Chondrocyte (in vitro differentiated cells): ENCODE measurements at places on chromosomes 7 and 10. TPM values are rescaled to one million over a fixed set of nuclear protein-coding genes. Genes with fewer than 3 reads are reported as not detected.

Gene WDFY4
- not detected in 3 replicates for total RNA-seq

GRCh38 chr7:94368371-94368791 lies 26.3 kb upstream of the COL1A2 start:
- no peaks in the 10 kb centered on the region for H3K27me3 ChIP-seq
- peak overlapping the region; percentile 94 for H3K27ac ChIP-seq
- peaks cover 84% of the 10 kb centered on the region for H3K4me1 ChIP-seq

- peak overlapping the region; percentile 73 for H3K27ac ChIP-seq
- H3K4me1 ChIP-seq = peaks cover 16% of the 10 kb centered on the region
- H3K4me3 ChIP-seq = peak overlapping the region; percentile 82
These were observed 456 bp upstream of the ACHE start for GRCh38 chr7:100895956-100896731.

DNA sequence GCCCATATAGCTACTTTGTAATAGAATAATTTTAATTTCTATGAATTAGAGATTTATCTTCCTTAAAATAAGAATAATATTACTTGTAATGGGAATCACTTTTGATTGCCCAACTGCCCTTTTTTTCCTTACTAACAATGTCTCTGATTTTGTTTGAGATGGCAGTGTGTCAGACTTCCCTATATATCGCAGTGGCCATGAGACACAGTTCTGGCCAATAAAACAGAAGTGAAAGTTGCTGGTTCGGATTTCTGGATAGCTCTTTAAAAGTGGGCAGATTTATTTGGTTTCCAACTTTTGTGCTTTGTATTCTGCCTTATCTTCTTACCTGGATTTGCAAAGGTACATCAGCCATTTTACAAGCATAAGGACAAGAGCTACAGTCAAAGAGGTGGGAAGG lies 170.2 kb downstream of the PPP1R17 start:
- peaks cover 8% of the 10 kb centered on the region for H3K36me3 ChIP-seq
- no peak overlapping the region for H3K27ac ChIP-seq
- peaks cover 4% of the 10 kb centered on the region for H3K4me1 ChIP-seq

DNA sequence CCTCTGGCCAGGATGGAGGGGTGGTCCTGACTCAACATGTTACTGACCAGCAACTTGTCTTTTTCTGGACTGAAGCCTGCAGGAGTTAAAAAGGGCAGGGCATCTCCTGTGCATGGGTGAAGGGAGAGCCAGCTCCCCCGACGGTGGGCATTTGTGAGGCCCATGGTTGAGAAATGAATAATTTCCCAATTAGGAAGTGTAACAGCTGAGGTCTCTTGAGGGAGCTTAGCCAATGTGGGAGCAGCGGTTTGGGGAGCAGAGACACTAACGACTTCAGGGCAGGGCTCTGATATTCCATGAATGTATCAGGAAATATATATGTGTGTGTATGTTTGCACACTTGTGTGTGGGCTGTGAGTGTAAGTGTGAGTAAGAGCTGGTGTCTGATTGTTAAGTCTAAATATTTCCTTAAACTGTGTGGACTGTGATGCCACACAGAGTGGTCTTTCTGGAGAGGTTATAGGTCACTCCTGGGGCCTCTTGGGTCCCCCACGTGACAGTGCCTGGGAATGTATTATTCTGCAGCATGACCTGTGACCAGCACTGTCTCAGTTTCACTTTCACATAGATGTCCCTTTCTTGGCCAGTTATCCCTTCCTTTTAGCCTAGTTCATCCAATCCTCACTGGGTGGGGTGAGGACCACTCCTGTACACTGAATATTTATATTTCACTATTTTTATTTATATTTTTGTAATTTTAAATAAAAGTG lies 6.0 kb downstream of the PLAU start:
- H3K27ac ChIP-seq = peak overlapping the region; percentile 46
- H3K4me3 ChIP-seq = no peak overlapping the region
- peaks cover 66% of the 10 kb centered on the region for H3K4me1 ChIP-seq
- no peaks in the 10 kb centered on the region for H3K27me3 ChIP-seq
- peaks cover 35% of the 10 kb centered on the region for H3K36me3 ChIP-seq
- no peak for DNase-seq

GRCh38 chr7:143914938-143915652 lies 13.1 kb upstream of the TCAF1 start:
- DNase-seq = no peak
- H3K27ac ChIP-seq = no peak overlapping the region
- peaks cover 11% of the 10 kb centered on the region for H3K27me3 ChIP-seq
- peaks cover 10% of the 10 kb centered on the region for H3K4me1 ChIP-seq

GRCh38 chr10:53006663-53007526 lies 234.3 kb upstream of the MBL2 start:
- no peak overlapping the region for H3K27ac ChIP-seq
- no peaks in the 10 kb centered on the region for H3K27me3 ChIP-seq
- DNase-seq = no peak
- no peak overlapping the region for H3K4me3 ChIP-seq

- no peak for DNase-seq
- H3K27ac ChIP-seq = peak overlapping the region; percentile 70
- H3K27me3 ChIP-seq = no peaks in the 10 kb centered on the region
- peaks cover 26% of the 10 kb centered on the region for H3K36me3 ChIP-seq
- H3K4me3 ChIP-seq = no peak overlapping the region
These were observed 175.9 kb downstream of the ZMYND11 start for GRCh38 chr10:310976-311639.

DNA sequence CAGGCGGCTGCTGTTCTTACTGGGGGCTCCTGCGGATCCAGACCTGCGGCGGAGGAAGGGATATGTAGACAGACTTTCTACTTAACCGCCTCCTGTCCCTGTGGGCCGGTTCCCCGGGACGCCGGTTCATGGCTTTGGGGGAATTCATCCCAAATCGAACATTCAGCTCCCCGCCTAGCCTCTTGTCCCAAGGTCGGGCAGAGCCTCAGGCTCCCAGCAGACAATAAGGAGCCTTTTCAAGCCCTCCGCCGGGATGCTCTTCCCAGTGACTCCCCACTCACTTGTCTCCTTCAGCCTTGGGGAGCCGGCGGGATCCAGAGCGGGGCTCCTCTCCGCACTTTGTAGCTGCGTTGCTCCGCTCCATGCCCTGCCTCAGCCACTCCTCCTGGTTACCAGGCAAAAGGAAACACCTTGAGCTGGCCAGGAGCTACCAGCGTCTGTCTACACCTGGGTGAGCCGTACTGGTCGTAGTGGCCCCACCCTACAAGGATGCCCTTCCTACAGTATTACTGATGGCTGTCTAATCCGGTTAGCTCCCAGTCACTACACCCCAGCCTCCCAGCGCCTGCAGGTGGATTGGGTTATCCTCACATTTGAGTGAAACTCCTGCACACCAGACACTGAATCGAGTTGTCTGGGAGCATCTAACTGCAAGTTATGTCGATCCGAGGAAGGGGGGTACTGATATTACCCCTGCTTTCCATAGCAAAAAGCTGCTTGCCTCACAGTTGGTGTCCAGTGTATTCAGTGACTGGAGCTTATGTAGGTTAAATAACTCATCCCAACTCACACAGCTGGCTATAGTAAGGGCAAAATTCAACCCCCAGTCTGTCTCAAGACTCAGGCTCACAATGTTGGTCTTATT lies at the start of gene C10orf95:
TSS of gene C10orf95 (minus strand) at position 439 of the 865 bp plus-strand sequence. CDS start 450 bp downstream, outside the sequence.
- H3K4me3 ChIP-seq = peak within 1 kb of the TSS; percentile 85
- no peak within 1 kb of the TSS for H3K27ac ChIP-seq
- H3K27me3 ChIP-seq = no peaks in the 10 kb centered on the region
- no peak for DNase-seq
- H3K36me3 ChIP-seq = peaks cover 2% of the 10 kb centered on the region

DNA sequence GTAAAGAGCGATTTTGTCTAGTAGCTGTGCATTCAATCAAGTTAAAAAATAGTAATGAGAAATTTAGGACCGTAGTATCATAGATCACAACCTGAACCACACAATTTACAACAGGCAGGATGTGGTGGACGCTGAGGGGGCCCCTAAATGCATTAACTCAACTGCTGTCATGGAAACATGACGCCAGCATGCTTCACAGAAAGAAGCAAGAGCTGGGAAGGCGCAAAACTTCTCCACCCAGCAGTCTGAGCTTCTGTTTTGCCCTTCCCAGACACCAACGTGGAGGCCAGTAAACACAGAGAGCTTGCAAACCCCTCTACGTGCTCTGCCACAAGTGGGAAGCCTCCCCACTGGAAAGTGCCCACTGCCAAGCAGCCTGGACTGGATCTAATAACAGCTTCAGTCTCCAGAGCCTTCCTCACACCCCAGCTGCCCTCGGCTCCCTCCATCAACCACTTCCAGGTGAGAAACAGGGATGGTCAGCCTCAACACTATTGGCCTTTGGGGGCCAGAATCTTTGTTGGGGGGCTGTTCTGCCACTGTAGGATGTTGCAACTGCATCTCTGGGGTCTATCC lies 151.8 kb downstream of the SFMBT2 start:
- H3K27me3 ChIP-seq = no peaks in the 10 kb centered on the region
- H3K27ac ChIP-seq = no peak overlapping the region
- peaks cover 5% of the 10 kb centered on the region for H3K4me1 ChIP-seq
- no peaks in the 10 kb centered on the region for H3K36me3 ChIP-seq
- H3K4me3 ChIP-seq = no peak overlapping the region

Gene GRM3
- total RNA-seq = not detected in 3 replicates

DNA sequence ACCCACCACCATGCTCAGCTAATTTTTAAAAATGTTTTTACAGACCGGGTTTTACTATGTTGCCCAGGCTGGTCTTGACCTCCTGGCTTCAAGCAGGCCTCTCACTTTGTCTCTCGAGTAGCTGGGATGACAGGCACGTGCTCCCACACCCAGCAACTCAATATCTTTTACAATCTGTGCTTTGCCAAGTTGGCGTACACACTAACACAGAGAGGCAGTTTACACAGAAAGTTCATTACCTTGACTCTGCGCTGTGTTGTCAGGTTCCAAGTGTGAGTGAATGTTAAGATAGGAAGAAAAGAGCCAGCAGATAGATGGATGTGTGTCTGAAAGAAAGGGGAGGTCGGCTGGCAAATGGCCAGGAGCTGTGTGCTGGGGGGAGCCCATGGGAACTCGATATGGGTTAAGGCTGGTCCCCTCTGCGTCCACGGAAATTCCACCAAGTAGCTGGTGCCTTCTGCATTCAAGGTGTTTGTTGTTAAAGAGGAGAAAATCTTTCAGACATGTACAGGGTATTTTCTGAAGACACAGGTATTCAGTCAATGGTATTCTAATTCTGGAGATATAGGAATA lies 299.8 kb downstream of the CAMK1D start:
- no peak overlapping the region for H3K4me3 ChIP-seq
- no peak overlapping the region for H3K27ac ChIP-seq
- H3K27me3 ChIP-seq = no peaks in the 10 kb centered on the region
- no peak for DNase-seq
- peaks cover 4% of the 10 kb centered on the region for H3K4me1 ChIP-seq
- H3K36me3 ChIP-seq = peaks cover 5% of the 10 kb centered on the region

GRCh38 chr7:149833495-149834130 lies 4.6 kb upstream of the ZNF862 start:
- H3K36me3 ChIP-seq = no peaks in the 10 kb centered on the region
- peaks cover 5% of the 10 kb centered on the region for H3K4me1 ChIP-seq
- peak; percentile 68 for DNase-seq
- no peak overlapping the region for H3K4me3 ChIP-seq

Gene GRID2IP
- total RNA-seq = 0.15 to 0.20 TPM in 2 of 3 replicates, not detected in the other

- no peaks in the 10 kb centered on the region for H3K27me3 ChIP-seq
- no peak overlapping the region for H3K4me3 ChIP-seq
- H3K27ac ChIP-seq = no peak overlapping the region
These were observed 67.2 kb downstream of the CREB5 start for GRCh38 chr7:28479507-28479947.

GRCh38 chr10:43888586-43888985 lies 239.9 kb upstream of the ZNF32 start:
- no peaks in the 10 kb centered on the region for H3K36me3 ChIP-seq
- peaks cover 54% of the 10 kb centered on the region for H3K4me1 ChIP-seq
- H3K27me3 ChIP-seq = no peaks in the 10 kb centered on the region
- no peak overlapping the region for H3K4me3 ChIP-seq

Gene GPR26
- total RNA-seq = not detected in 3 replicates

GRCh38 chr10:127907411-127908105 lies 655 bp downstream of the PTPRE start:
- no peak overlapping the region for H3K27ac ChIP-seq
- peaks cover 4% of the 10 kb centered on the region for H3K27me3 ChIP-seq
- H3K4me3 ChIP-seq = peak overlapping the region; percentile 61
- H3K4me1 ChIP-seq = peaks cover 28% of the 10 kb centered on the region
- no peak for DNase-seq
- H3K36me3 ChIP-seq = no peaks in the 10 kb centered on the region

DNA sequence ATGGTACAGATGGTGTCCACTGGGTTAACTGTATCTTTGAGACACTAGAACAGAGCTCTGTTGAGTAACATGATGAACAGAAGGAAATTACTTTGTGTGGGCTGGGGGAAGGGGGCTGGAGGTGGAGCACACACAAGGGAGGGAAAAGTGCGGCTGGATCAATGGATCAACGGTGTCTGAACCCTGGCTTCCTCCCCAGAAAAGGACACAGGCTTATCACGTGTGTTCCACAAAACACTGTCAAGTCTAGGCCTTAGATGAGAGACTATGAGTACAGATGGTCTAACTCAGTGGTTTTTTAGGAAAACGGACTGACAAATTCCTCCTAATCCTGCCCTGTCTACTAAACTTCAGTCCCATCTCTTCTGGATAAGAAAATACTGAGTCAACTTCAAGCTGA lies 27.8 kb downstream of the HSPB1 start:
- H3K36me3 ChIP-seq = peaks cover 32% of the 10 kb centered on the region
- no peak overlapping the region for H3K4me3 ChIP-seq
- no peaks in the 10 kb centered on the region for H3K27me3 ChIP-seq
- H3K27ac ChIP-seq = peak overlapping the region; percentile 1
- no peak for DNase-seq
- H3K4me1 ChIP-seq = peaks cover 53% of the 10 kb centered on the region

DNA sequence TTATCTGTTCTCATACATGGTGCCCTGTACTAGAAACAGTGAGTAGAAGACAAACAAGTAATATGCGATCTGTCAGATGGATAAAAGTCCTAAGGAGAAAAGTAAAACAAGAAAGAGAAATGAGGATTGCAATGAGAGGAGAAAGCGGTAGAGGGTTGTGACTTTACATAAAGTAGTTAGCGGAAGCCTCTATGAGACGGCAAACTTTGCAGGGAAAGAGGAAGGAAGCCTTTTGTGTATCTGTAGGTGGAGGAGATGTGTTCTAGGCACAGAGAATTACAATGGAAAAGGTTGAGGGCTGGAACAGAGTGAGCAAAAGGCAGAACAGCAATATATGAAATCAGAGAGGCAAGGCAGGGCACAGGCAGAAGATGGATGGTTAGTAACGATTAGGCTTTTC lies 150.4 kb upstream of the SEMA3E start:
- no peak overlapping the region for H3K27ac ChIP-seq
- no peaks in the 10 kb centered on the region for H3K27me3 ChIP-seq
- H3K36me3 ChIP-seq = no peaks in the 10 kb centered on the region
- no peak overlapping the region for H3K4me3 ChIP-seq

GRCh38 chr7:148261996-148262688 lies 328.4 kb upstream of the C7orf33 start:
- H3K4me1 ChIP-seq = peaks cover 7% of the 10 kb centered on the region
- H3K36me3 ChIP-seq = no peaks in the 10 kb centered on the region
- no peak overlapping the region for H3K27ac ChIP-seq
- H3K27me3 ChIP-seq = peaks cover 17% of the 10 kb centered on the region
- peak overlapping the region; percentile 6 for H3K4me3 ChIP-seq
- no peak for DNase-seq

Gene MEOX2
- total RNA-seq = 8.4 to 20.0 TPM (median 8.9 TPM) in 3 replicates
